ENCODE measurements at places on chromosomes 16 and 17. TPM values are rescaled to one million over a fixed set of nuclear protein-coding genes. Genes with fewer than 3 reads are reported as not detected.

DNA sequence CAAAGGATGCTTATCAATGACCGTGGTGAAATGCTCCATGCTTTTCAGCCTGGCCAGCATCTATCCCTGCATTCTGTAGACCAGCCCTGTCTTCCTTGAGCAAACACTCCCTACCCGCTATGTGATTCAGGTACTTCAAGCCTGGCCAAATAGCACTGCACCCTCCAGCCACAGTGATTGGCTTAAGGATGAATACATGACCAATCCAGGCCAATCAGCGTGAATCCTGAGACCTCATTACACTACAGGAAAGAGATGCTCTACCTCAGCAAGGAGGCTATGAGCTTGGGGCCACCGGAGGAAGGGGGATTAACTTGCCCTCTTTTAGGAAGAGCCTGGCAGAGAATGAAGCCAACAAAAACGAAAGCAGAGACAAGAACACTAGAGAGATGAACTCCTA lies 162.5 kb downstream of the ZNF423 start:
- DNase-seq: no peak

- no peak for DNase-seq
Measured at GRCh38 chr16:2238150-2238837, 2.0 kb downstream of the DNASE1L2 start.

DNA sequence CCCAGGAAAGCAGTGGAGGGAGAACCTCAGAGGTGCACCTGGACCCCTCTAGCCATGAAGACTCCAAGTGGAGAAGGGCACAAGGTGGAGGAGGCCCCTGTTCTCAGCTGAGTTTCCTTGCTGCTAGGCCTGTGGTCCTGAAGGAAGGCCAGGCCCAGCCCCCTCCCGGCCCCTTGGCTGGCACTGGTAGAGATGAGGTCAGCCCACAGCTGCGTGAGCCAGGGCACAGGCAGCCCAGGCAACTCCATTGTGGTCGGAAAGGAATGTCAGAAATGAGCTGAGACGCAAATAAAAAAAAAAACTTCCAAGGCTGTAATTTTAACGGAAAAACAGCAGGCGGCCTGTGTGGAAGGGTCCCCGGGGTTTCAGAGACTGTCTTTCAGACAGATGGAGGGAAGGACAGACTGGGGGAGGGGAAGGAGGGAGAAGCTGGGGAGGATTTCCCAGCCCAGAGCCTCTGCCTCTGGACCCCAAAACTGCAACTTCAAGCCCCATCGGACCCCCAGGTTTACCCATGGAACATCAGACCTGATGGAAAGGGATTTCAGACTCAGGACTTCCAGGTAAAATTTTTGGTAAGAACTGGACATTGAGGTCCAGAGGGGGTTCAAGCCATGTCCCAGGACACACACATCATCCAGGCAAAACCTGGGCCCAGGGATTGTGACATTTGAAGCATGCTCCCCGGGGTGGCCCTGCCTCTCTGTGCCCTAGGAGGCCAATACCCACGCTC lies 25.6 kb upstream of the MRPS23 start:
- DNase-seq: no peak

DNA sequence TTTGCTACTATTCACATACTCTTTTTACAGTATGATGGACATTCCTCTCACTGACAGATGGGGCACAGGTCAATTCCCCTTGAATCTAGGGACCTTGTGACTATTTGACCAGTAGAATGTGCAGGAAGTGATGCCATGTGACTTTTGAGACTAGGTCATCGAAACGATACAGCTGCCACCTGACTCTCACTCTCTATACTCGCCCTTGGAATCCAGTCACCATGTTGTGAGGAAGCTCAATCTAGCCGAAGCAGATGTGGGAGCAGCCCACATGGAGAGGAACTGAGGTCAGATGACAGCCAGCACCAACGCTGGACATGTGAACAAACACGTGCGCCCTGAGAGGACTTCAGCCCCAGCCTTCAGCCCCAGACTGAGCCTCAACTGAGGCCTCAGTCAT lies 148.2 kb upstream of the CDC42EP4 start:
- DNase-seq: no peak

- no peak for DNase-seq
Measured at GRCh38 chr17:35907691-35908090, 22.9 kb downstream of the RDM1 start.

DNA sequence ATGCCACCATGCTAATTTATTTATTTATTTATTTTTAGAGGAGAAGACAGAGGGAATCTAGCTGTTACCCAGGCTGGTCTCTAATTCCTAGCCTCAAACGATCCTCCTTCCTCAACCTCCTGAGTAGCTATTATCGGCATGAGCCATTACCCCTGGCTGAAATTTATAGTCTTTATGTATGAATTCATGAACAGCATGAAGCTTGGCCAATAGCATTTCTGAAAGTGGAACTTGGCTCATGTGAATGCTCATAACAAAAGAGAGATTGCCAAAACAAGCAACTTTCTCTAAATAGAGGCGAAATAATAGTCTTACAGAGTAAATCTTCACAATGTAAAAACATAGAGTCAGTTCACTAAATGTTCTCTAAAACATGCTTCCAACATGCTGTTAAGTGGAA lies 30.1 kb upstream of the SMURF2 start:
- DNase-seq: no peak

DNA sequence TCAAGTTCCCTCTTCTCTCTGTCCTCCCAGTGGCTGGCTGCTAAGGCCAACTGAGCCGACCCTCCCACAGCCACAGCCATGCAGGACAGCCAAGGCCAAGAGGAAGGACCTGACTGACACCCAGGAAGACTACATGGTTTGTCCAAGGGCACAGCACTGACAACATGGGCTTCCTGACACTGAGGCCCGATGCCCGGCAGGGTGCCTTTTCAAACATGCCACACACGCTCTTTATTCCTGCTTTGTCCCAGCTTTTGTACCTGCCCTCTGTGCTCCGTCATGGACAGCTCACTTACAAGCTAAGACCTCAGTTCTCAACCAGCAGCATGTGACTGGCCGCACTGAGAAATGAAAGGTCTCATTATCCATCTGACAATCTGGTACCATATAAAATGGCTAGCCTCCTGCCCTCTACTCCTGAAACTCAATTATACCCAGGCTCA lies 45.8 kb downstream of the TEX2 start:
- DNase-seq: no peak

GRCh38 chr17:51391982-51392654 lies 131.8 kb downstream of the UTP18 start:
- no peak for DNase-seq

DNA sequence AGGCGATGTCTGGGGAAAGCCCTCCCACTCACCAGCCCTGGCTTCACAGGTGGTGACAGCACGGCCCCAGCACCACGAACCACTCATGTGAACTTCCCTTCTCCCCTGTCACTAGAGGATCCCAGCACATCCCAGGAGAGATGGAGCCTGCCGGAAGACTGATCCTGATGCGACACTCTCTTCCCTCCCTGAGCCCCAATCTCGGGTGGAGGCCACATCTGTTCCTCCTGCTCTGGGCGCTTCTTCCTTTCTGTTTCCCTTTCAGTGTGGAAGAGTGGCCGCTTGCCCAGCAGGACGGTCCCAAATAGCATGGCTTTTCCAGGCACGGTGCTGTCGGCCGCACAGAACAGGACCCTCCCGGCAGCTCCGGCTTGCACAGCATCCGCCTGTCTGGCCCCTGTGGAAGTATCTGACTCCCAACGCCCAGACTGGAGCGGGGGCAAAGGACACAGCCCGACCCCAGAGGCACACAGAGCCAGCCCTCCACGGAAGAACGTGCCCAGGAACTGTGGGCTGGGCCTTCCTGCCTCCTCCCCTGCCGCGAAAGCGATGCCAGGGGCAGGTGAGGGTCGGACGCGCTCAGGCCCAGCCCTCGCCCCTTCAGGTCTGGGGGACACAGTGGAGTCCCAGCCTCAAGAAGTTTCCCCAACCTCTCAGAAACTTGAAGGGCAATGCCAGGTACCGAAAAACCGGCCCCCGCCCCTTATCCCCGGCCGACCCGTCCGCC lies 37.6 kb downstream of the CBFA2T3 start:
- no peak for DNase-seq

GRCh38 chr16:2715966-2716885 lies 3.8 kb downstream of the PRSS27 start:
- no peak for DNase-seq

DNA sequence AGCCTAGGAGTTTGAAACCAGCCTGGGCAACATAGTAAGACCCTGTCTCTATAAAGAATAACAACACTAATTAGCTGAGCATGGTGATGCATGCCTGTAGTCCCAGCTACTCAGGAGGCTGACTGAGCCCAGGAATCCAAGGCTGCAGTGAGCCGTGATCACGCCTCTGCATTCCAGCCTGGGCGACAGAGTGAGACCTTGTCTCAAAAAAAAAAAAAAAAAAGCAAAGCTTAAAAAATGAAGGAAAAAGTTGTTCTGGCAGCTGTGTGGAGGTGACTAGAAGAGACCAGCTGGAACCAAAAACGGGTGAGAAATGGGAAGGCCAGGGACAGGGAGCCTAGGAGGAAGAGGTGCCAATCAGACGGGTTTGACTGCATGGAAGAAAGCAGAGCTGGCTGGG lies 4.2 kb downstream of the BCL7C start:
- no peak for DNase-seq

DNA sequence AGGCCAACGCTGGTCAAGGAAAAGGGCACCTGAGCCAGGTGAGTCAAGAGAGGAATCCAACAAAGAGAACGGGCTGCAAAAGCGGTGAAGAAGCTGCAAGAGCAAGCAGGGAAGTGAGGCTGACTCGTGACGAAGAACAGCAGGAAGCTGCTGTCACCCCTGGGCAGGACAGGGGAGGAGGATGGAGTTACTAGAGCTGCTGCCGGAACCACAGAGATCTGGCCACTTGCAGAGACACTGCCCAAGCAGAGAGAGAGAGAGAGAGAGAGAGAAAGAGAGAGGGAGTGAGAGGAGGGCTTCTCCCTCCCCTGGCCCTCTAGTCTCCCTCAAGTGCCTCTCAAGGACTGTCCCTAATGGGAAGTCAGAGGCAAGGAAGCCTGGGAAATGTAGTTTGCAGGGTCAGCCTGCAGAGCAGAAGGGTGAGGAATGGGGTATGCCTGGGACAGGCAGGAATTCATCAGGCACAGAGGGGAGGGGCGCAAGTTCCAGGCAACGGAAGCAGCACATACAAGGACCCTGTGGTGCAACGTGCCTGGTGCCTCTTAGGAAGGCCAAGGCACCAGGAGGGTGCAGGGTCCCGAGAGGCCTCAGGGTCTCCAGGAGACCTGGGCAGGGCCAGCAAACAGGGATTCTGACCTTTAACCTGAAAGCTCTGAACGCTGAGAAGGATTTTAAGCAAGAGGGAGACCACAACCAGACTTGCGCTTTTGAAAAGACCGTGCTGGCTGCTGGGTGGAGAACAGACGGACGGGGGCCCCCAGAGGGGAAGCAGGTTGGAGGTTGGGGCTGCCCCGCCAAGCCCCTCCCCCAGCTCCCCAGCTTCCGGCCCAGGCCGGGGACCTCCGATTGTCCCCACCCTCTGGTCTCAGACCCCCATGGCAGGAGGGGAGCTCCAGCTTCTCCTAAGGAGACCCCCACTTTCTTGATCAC lies 45.8 kb upstream of the CIBAR2 start:
- DNase-seq: no peak

DNA sequence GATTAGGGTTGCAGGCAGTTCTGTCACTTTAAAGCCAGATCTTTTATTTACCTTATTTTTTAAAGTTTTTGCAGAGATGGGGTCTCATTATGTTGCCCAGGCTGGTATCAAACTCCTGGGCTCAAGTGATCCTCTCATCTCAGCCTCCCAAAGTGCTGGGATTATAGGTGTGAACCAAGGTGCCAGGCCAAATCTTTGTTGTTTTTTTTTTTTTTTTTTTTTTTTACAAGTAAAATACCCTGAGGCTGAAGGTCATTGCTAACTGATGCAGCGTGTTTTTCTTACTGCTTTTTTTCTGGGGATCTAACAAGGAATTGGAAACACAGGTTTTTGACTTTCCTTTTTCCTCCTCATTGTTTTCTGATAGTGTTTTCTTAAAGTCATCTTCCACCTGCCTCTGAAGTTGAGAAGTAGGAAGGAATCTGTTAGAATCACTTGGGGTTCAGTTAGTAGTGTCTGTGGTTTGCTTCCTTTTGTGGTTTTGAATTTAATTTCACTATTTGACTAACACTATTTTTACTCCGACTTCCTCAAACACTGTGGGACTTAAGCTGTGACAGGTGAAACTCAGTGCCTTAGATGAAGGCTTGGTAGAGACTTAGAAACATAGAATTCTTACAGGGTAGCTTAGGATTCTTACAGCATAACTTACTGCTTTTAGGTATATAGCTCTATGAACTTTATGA lies 22.2 kb downstream of the CLTC start:
- no peak for DNase-seq

GRCh38 chr17:74960570-74961342 lies 11.8 kb downstream of the HID1 start:
- no peak for DNase-seq

DNA sequence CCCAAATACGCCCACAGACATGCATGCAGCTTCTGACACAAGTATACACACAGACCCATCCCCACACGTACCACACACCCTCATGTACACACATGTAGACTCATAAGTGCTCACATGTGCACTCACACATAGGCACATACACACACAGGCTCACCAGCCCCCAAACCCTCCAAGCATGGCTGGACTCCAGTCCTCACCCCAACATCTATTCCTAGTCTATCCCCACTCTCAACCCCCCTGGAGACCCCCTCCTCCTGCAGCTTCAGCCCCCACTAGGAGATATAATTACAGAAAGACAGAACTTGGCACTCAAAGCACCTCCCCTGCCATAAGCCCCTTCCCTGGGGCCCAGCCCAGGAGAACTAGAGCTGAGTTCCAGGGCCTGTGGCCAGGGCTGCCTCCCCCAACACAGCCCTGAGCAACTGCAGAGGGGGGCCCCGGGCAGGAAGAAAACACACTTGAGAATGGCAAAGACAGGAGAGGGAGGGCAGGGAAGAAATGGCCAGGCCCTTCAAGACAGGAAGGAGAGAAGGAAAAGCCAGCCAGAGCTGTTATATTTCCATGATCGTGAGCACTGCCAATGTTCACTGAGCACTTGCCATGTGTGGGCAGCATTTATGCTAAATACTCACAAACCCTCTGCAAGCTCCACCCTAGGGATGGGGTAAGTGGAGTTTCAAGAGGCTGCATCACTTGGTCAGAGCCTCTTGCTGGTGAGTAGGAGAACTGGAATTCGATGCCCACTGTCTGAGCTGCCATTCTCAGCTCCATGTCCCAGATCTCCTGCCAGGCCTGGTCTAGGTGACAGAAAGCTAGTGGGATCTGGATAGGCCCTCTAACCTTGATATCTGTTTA lies 224.5 kb downstream of the ZNF423 start:
- no peak for DNase-seq

The SMTNL2 gene
- total RNA-seq: not detected

The RNF227 gene
- total RNA-seq: 2.4 TPM

The HOXB8 gene
- total RNA-seq: not detected

The LRRC37A gene
- total RNA-seq: 33.0 TPM

The SLFN13 gene
- total RNA-seq: 25.5 TPM

The CCDC200 gene
- total RNA-seq: not detected

The KRT13 gene
- total RNA-seq: not detected

The CD300E gene
- total RNA-seq: not detected
